B cell (primary cell): ENCODE measurements at places on chromosomes 2 and 18. TPM values are rescaled to one million over a fixed set of nuclear protein-coding genes. Genes with fewer than 3 reads are reported as not detected.
A peak's percentile ranks its signal among the peaks of the same experiment; 100 is the strongest.

GRCh38 chr18:8845506-8845905 is 140.2 kb downstream of the MTCL1 start:
- no peak for DNase-seq

DNA sequence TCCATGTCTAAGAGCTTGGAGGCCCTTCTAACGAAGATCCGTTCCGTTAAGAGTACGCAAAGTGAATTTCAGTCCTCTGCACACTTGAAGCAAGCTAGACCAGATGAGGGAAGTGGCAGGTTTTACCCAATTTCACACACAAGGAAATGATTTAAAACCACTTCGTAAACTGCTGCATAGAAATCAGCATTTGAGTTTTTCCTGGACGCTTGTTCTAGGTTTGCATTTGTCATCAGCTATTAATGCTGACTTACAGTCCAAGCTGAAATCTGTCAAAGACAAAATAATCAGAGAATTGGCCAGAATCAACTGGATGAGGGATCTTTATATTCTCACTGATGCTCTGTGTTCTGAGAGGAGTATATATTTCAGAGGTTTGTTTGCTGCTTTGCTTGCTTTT is 117.6 kb upstream of the RASGRP3 start:
- DNase-seq: no peak

Gene SKOR2
- not detected in 2 replicates for polyA plus RNA-seq

DNA sequence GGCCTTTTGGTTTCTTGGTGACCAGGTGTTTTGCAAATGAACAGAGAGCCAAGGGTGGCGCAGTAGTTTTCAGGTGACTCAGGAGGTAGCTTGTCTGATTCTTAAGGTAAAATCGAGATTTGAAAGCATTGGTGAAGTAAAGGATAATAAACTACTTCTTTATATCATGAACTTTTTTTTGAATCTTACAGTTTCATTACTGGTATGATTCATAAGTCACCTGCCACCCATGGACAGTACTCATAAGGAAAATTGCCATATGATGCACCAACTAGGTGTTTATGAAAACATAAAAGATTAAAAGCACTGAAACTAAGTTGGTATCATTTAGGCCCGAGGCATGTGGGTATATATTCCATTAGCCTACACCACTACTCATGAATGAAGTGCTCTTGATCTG is 84.1 kb upstream of the MGAT5 start:
- no peak for DNase-seq

DNA sequence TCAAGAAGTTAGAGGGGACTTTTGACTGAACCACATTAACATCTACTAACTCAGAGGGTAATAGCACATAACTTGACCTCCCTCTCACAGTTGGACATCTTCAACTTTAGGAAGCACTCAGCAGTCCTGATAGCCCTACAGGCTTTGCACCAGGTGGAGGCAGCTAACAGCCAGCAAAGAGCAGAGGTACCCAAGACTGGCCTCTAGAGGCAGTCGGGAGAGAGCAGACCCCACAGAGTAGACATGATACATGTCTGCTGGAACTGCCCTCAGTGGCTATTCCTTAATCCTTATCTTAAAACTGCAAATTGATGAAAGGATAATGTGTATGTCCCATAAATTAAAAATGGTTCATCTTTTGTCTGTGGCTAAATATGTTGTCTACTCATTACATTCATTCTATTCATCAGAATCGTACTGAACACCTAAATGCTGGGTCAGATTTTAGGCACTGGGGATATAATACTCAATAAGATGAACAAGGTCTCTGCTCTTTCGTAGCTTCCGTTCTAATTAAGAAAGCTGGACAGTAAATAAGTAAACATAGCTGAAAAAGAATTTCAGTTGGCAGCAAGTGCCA is 49.8 kb downstream of the CAB39 start:
- DNase-seq: peak; percentile 23

GRCh38 chr2:23381084-23381483 is 3.9 kb upstream of the KLHL29 start:
- peak; percentile 26 for DNase-seq

Gene RAB27B
- 0.01 and 0.04 TPM in 2 replicates for polyA plus RNA-seq

DNA sequence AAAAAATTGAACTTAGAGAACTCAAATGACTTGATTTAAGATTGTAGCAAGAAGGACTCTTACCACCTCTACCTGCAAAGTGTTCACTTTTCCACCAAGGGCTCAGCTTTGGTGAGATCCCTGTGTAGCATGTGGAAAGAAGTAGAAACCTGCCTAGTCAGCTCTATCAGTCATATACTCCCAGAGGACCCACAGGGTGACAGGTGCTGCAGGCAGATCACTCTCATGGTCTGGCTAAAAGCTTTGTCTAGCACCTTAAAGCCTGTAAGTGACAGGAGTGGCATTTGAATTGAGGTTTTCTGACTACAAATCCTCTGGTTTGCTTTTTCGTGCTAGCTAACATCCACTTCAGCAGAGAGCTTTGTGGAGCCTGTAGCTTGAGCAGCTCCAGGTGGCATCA is 18.7 kb upstream of the NEMP2 start:
- DNase-seq: no peak

GRCh38 chr2:17916584-17916983 is 38.1 kb downstream of the KCNS3 start:
- DNase-seq: no peak

DNA sequence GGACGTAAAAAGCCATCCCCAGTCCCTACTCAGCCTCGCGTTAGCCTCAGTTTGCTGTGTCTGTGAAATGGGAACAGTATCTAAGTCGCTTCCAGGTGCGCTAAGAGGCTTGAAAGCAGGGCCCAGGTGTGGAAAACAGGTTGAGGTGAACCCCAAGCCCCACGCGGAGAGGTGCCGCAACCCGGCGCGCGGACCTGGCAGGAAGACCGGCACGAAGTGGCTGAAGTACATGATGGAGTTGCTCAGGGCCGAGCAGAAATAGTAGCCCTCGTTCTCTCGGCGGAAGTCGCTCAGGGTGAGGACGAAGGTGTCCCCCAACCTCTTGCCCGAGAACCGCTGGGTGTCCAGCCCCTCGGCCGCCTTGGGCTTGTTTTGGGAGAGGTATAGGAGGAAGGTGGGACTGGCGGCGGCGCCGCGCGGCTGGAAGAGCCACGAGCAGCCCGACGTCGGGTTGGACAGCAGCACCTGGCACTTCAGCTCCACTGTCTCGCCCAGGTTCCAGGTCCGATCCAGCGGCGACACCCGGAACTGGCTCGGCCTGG is 508 bp downstream of the CD8A start:
- peak; percentile 50 for DNase-seq

DNA sequence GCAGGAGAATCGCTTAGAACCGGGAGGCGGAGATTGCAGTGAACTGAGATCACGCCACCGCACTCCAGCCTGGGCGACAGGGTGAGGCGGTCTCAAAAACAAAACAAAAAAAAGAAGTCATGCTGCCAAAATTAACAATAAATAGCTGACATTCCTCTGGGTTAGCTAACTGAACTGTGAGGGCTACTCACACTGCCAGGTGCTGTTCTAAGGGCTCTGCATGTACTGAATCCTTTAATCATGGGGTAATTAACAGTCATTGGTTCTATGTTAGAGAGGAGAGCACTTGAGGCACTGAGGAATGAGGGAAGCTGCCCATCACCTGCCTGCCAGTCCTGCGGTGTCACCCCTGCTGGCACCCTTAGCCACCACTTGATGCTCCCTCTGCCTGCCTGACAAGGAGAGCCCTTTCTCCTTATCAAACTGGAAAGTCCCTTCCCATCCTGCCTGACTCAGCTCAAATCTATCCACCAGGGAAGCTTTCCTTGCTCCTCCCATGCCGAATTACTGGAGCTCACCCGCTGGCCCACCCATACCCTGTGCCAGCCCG is 73.0 kb upstream of the RIOK3 start:
- no peak for DNase-seq

DNA sequence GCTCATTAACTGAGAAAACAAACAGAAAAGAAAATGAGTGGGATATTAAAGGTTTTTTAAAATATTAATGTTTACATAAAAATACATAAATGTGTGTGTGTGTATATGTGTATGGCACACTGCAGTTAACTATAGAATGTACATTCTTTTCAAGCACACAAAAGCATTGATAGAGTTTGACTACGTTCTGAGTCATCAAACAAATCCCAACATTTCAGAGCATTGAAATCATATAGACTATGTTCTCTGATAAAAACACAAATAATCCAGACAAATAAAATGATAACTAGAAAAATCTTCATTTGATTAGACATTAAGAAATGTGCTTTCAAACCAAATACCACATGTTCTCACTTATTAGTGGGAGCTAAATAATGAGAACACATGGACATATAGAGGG is 84.3 kb upstream of the CELF4 start:
- no peak for DNase-seq

DNA sequence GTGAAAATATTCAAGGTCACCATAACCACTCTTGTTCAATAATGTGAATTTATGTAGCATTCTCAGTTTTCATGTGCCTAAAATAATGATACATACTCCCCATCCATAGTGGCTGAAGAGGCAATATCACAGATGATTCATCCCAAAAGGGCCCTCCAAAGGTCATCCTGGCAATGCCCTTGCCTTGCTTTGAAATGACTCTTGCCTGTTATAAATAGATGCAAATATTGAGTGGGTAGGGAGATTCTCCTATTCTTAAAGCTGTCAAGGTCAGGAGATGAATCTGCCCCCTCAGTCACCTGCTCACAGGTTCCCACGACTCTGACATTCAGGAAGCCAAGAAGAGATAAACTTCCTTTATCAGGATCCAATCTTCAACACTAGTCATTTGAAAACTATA is 490.5 kb downstream of the TNS1 start:
- DNase-seq: no peak

Gene PPP1R1C
- not detected in 2 replicates for polyA plus RNA-seq

- no peak for DNase-seq
These were observed 4.9 kb upstream of the NGEF start for GRCh38 chr2:233017947-233018346.

Gene SPATA3
- polyA plus RNA-seq: not detected in 2 replicates

DNA sequence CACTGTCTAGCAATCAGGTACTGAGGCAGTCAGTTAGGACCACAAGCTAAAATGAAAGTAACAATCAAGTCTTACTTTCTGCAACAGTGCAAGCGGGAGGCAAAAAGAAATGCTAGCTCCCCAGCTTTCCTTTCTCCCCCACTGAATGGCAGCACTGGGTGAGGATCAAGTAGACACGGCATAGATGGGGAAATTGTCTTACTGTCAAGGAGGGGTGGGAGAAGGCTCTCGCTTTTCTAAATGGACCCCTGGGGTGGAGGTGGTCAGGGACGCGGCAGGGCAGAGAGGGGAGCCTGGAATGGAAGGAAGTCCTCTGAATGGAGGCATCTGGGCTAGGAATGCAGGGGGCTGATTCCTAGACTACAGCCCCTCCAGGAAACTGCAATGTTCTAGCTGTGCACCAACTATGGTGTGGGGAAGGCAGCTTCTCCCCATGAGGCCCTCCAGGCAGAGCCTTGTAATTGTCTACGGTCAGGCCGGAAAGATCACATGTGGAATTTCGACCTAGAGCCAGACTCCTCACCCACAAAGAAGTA is 24.3 kb downstream of the METTL8 start:
- no peak for DNase-seq

DNA sequence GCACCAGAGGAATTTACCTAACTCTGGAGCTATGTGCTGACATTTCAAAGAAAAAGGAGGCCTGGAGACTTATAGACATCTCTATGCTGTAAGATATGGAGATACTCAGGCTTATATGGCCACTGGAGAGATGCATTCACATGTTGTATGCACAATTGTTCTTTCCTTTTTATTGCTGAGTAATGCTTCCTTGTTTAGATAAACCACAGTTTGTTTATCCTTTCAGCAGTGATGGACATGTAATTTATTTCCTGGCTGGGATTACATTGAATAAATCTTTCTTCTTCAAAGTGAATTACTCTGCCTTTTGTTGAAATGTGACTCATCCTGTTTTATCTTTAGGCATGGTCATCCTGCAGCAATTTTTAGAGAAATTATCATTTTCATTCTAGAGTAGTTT is 716.7 kb upstream of the GCFC2 start:
- DNase-seq: no peak

DNA sequence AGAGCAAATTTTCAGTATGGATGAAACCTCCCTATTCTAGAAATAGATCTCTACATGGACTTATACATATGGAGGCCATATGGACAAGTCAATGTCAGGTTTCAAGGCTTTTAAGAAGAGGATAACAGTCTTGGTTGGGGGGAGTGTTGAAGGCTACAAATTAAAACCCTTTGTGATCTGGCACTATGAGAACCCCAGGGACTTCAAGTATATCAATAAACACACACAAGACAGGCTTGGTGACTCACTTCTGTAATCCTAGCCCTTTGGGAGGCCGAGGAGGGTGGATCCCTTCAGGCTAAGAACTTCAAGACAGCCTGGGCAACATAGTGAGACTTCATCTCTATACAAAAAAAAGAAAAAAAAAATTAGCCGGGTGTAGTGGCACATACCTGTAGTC is 127.2 kb upstream of the SP5 start:
- DNase-seq: no peak

Gene BCL11A
- 81.8 and 99.3 TPM in 2 replicates for polyA plus RNA-seq

DNA sequence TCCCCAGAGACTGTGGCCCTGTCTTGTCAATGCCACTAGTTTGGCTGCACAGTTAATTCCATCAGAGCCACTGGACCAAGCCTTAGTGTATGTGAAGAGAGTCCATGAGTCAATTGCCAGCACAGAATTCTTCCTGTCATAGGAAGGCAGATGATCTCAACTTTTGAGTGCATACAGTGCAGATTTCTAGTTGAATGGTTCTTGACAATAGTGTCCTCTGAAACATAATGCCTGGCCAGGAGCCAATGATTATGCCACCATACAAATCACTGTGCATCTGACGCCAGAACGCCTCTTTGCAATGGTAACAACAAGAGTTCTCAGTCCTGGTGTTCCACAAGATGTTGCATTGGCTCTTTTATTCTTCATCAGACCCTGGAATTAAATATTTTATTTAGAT is 7.1 kb downstream of the NEUROD1 start:
- DNase-seq: no peak

DNA sequence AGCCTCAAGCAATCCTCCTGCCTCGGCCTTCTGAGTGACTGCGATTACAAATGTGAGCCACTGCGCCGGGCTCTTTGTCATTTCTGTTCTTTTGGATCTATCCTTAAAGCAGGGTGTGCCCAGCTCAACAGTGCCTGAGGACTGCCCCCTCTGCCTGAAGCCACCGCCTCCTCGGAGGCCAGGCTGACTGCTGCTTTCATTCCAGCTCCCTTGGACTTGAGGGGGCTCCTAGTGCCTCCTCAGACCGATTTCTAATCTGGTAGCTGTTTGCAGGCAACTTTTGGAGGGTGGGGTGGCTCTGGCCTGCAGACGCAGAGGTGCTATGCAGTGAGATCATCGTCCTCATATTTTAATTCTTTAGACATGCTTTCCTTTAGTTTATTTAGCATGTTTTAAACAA is 35.9 kb upstream of the KLF11 start:
- DNase-seq: no peak

DNA sequence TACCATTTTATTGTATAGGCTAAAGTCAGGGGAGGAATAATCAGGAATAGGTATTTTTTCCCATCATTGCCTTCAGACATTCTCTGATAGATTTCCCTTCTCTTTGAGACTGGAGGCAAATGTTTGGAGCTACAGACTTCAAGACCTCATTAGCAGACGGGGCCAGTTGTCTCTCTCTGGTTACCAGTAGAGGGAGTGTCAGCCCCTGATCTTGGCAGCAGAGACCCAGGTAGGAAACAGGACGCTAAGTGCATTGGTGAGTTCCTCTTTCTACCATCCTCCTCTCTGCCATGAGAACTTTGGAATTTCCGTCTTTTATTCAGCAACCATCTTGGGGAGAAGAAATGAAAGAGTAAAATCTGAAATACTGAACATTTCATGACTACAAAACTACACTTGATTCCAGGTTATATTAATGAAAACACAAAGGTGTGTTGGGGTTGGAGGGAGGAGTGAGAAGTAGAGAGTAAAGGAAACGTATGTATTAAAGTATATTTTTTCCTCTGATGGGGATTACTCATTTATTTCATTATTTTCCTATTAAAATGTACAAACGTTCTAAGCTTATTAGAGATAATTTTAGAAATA is 186.2 kb upstream of the GCFC2 start:
- DNase-seq: no peak

Gene PRKAG3
- not detected in 2 replicates for polyA plus RNA-seq
